T follicular helper cell (primary cell): ENCODE measurements at places on chromosomes 13 and 19.

DNA sequence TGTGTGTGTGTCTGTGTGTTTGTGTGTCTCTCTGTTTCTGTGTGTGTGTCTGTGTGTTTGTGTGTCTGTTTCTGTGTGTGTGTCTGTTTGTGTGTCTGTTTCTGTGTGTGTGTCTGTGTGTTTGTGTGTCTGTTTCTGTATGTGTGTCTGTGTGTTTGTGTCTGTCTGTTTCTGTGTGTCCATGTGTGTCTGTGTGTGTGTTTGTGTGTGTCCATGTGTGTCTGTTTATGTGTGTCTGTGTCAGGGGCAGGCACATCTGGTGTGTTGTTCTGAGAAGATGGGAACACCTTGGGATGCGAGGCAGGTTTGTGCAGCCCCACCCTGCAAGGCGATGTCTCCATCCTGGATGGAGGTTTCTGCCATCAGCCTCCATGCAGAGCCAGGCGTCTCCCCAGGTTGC, 275.8 kb upstream of the SOX1 start:
- DNase-seq, result no peak

DNA sequence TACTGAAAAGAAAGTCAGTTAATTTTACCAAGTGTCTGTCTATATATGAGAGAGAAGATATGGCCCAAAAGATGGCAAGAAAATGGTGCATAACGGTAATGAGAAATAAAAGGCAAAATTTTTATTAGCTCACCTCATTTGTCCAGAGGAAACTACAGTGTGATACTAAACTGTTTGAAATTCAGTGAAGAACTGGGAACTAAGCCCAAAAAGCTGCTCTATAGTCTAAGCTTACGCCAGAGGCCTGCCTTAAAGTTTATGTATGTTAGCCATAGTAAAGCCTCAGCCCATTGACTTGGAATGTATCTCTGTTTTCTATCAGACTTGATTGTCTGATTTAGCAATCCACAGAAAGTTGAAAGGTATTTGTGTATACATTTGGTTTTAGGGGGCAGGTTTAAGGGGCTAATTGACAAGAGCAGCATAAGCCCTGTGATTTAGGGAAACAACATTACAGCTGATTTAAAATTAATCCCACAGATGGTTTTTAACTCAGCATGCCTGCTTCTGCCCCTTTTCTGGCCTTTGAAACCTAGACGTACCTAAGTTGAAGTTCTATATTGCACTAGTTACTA, 91.0 kb upstream of the MAB21L1 start:
- no peak for DNase-seq

DNA sequence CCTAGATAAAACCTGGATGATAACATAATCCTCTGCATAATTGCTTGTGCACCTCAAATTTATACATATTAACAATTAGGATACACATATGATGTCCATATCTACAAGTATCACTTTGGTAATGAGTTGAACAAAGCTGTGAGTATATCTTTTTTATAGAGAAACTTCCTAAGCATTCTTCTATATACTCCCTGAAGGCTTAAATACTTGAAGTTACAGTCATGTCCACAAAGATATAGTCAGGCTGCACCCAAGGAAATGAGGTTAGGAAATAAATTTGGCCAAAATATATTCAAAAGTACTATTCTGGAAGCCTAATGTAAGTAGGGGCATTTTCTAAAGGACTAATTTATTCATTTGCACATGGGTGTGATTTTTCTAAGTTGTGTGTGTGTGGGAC, 761.5 kb downstream of the PCDH9 start:
- DNase-seq, result no peak

DNA sequence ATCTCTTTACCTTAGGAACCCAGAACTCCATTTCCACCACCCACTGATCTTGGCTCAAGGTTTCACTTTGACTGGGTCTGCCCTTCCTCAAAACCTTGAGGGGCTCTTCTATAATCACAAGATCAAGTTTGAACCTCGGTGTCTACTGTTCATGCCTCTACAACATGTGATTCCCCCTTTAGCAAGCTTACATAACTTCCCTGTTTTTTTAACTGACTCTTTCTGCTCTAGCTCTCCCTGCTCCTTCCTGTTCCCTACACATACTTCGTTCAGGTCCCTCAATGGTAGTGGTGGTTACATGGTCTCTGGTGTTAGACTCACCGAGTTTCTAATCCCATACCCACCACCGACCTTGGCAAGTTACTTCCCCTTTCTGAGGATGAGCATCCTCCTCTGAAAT, 26.7 kb downstream of the CEACAM8 start:
- no peak for DNase-seq
